Stimulated activated CD4-positive, alpha-beta T cell treated with anti-CD3 and anti-CD28 coated beads, TNF-alpha, amount 100 ng/mL, for 1 hour (primary cell): ENCODE measurements at places on chromosomes 7 and 10.

DNA sequence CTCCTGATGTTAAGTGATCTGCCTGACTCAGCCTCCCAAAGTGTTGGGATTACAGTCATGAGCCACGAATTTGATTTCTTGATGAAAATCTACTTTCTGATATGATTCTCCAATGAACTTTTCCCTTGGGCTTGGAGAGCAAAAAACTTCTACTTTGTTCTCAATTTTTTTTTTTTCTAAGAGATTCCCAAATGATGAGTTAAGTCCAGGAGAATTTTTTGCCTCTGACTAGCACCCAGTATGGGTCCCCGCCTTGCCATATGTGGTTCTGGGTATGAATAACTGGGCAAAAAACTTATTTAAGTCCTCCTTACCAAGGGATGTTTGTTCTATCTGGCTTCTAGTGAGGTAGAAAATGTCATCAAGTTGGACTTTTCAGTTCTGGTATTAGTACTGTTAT is 147.9 kb upstream of the LYZL1 start:
- no peak for DNase-seq

GRCh38 chr7:116218051-116218645 is 7.8 kb downstream of the TES start:
- DNase-seq, result no peak

DNA sequence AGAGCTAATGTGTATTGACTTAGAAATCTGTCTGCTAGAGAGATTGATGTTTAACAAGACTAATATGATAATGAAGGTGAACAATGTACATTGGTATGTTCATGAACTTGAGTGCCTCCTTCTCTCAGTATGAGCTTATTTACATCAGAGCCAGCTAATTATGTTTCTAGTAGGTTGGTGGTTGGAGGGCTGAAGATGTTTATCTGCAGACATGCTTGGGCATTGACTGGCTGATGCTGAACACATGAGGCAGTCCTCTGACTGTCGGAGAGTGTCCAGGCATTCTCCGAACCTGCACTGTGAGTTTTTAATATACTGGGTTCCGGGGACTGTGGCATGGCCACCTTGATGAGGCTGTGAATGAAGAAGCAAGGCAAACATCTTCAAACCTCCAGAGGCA is 47.5 kb downstream of the BMPER start:
- no peak for DNase-seq

- no peak for DNase-seq
These were observed 293.3 kb upstream of the SP4 start for GRCh38 chr7:21134631-21135030.

DNA sequence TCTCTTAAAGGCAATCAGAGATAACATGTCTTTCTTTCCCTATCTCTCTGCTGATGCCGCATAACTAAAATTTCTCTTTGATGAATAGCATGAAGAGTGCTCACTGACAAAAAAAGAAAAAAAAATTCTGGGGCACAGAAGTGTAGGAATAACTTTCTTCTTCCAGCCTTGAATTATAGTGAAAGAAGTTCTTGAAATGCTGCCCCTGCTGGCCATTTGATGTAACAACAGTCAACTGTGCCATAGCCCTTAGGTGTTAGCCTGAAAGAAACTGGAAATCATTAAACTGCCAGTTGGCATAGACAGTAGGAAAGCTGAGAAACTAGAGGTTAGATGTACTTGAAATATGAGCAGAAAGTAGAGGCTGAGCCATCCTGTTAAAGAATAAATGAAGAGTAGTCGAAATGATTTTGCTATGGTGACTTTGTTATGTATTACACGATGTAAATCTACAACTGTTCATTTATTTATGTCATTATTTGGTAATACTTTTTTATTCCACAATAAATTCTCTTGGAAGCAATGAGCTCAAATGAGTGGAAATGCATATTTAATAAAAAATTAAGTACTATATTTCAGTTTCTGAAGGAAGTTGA is 48.3 kb upstream of the FAM171A1 start:
- DNase-seq, result no peak

- DNase-seq, result no peak
These were observed 5.7 kb upstream of the R3HCC1L start for GRCh38 chr10:98128802-98129201.

DNA sequence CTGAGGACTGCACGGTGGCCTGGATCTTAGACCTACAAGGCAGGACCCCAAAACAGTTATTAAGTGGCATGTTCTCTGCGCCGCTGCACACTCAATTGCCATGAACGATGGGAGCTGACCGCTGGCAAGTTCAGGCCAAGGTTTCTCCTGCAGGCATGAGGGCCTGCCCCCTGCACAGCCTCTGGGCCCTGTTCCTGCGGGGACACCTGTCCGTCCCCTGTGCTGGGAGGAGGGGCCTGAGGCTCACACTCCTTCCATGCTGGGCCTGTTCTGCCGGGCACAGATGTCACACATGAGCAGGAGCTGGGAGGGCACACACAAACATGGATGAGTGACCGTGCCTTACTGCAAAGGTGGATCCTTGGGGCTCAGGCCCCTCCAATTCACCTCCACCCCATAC is 90.0 kb downstream of the PTPRN2 start:
- DNase-seq, result no peak

GRCh38 chr7:131909151-131909768 is 352.8 kb upstream of the PODXL start:
- DNase-seq, result no peak

DNA sequence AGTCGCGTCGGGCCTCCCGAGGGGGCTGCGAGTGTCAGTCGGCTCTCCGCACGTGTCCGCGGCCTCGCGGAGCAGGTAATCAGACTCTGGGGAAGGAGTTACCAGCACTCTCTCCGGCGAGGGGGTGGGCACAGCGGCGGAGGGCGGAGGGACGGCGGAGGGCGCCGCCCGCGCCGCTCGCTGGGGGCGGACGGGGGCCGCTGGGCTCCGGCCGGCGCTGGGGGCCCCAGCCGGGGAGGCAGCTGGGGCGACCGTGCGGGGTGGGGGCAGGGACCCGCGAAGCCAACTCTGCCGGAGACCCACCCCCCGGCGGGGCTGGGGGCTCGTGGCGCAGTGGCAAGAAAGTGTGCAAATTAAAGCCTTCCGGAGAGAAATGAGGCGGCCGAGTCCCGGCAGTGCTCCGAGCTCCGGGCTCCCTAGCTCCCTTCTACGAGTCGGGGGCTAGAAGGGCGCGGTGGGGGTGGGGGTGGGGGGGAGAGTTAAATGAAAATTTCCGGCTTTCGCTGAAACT is at the start of gene CDK6:
CDK6 (minus strand) TSS at position 85 of the 511 bp plus-strand sequence. CDS start 3,250 bp downstream, outside the sequence.
- peak; percentile 59 for DNase-seq

GRCh38 chr10:128927497-128928161 is 539.4 kb upstream of the MGMT start:
- DNase-seq, result no peak

DNA sequence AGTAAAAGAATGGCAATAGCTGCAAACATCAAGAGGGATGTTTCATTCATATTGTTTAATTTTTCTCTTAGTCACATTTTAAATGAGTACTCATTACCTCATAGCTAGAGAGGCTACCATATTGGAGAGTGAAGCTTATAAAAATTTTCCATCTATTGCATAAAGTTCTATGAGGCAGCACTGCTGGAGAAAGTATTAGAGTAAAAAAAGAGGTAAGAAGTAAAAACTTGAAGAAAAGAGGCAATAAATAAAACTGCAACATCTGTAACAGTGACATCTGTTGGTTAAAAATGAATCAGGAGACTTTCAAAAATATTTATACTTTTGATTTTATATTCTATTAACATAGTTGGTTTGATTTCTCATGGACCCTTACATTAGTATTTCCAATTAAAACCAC is 284.5 kb upstream of the SEMA3D start:
- no peak for DNase-seq

GRCh38 chr7:157431173-157431950 is 94.6 kb downstream of the DNAJB6 start:
- no peak for DNase-seq

DNA sequence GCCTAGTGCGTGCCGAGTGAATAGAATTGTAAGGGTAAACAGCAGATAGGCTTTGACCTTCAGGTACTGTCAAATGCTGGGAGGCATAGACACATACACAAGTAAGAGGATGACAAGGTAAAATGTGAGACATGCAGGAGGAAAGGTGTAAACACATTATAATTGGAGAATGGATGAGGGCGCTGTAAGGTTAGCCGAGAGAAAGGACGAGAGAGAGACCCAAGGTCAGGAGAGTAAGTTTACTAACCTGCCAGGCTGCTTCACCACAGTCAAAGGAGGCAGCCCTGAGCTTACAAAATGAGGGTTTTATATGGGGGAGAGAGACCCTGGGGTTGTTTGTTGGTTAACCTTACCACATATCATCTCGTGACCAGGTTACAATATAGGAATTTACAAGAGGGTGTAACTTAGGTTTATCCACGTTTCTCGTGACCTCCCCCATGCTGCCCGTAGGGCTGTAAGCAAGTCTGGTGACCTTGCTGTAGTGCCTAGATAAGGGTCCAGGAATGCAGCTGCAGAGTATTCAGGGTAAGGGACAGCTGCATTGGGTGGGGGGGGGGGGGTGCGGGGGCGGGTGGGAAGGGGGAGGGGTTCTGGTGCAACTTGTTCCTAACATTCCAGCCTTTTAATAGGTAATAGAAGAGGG is 17.9 kb downstream of the SCIN start:
- DNase-seq, result no peak

DNA sequence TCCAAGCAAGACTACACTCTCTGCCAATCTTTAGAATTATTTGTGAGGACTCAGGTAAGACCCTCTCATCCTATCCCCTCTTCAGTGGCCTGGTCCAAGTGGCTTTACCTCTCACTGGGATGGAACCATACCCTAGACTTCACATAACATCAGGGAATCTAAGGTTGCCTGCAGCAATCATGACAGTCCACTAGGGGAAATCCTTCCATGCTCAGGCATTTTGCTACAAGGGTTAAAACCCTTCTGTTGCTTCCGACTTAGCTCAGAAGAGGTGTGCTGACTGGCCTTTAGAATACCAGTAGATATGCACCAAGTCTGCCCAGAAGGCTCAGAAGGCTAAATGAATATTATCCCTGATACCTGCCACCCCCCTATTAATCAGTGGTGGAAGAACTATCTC is 24.9 kb upstream of the NPS start:
- DNase-seq, result no peak

DNA sequence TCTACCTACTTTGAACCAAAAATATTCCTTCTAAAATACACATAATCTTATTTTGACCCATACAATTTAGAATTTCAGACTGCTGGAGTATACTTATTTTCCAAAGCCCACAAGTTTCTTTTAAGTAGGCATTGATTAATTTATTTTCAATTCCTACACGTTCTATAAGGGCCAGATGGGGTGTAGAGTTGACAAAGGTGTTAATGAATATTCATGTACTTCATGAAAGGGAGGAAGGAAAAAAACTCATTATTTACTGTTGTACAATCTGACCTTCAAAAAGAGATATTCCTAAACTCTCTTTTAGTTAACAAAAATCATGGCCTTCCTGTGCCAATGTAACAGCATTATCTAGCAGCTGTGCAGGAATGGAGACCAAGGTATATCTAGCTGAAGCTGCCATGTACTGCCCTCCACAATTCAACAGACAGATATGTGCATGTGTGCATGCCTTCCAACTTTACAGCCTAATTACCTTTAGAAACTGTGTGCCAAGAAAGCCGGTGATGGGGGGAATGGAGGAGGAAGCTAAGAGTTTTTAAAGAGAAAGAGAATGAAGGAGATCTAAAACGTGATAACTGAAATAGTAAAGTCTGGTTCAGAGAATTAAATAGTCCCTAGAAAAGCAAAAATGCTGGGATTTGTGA is 108.9 kb downstream of the UPF2 start:
- DNase-seq, result no peak

DNA sequence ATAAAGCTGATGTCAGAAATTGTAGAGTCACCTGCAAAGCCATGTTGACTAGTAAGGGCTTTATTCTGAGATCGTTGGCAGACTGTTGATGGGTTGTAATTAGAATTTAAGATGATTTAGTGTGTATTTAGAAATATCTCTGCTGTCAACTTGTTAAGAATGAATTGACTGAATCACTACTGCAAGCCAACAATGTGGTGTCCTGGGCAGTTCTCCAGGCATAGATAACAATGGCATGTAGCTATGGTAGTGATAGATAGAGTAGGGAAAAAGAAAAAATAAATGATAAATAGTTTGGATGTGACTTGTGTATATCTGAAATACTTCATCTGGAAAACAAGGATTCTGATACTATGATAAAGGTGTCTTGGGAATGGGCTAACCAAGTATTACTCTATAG is 640.2 kb downstream of the ARL4A start:
- DNase-seq, result no peak
